Lower leg skin (tissue), 4 donors: ENCODE measurements at places on chromosomes 12 and 14. TPM values are rescaled to one million over a fixed set of nuclear protein-coding genes. Genes with fewer than 3 reads are reported as not detected.

KRT74 gene
- total RNA-seq: 14.6 TPM

DNA sequence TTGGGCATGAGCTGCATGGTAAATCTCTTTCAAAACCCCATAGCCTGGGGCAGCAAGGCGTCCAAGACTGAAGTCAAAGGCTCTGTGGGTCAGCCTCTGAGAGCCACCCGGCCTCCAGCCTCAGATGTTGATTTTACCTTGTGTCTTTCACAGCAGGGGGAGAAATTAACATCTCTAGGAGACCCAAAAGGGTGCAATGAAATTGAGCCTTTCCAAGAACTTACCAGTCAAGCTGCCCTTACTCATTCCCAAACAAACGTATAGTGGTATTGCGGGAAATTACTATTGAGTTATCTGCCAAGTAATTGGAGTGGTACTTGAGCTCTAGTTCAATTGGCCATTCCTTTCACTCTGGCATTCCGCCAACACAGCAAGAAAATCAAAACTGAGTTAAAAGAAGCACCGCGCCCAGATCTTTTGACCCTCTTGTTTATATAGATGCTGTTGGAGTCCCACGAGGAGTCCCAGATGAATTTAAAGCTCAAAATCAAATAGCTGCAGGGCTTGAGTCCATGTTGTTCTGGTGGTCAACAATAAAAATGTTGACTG is 380.7 kb upstream of the SYT1 start:
- DNase-seq: no peak

GRCh38 chr12:6772331-6772695 is at the start of gene LAG3:
Gene LAG3, plus strand, starts transcription at chr12:6772520. Its CDS starts 333 bp downstream, at chr12:6772853.
- DNase-seq: no peak

- no peak for DNase-seq
Observed at GRCh38 chr12:130185455-130186391, 23.5 kb downstream of the FZD10 start.

STK38L gene
- total RNA-seq: 20.8 TPM

GRCh38 chr14:103646189-103646588 is 17.2 kb downstream of the KLC1 start:
- no peak for DNase-seq
